Activated CD4-positive, alpha-beta T cell treated with anti-CD3 and anti-CD28 coated beads for 1 hour (primary cell): ENCODE measurements at places on chromosomes 11 and 22.
A peak's percentile ranks its signal among the peaks of the same experiment; 100 is the strongest.

- no peak for DNase-seq
Measured at GRCh38 chr22:44895296-44896055, 114.3 kb downstream of the PHF21B start.

- no peak for DNase-seq
Measured at GRCh38 chr11:123325533-123325932, 104.5 kb upstream of the GRAMD1B start.

DNA sequence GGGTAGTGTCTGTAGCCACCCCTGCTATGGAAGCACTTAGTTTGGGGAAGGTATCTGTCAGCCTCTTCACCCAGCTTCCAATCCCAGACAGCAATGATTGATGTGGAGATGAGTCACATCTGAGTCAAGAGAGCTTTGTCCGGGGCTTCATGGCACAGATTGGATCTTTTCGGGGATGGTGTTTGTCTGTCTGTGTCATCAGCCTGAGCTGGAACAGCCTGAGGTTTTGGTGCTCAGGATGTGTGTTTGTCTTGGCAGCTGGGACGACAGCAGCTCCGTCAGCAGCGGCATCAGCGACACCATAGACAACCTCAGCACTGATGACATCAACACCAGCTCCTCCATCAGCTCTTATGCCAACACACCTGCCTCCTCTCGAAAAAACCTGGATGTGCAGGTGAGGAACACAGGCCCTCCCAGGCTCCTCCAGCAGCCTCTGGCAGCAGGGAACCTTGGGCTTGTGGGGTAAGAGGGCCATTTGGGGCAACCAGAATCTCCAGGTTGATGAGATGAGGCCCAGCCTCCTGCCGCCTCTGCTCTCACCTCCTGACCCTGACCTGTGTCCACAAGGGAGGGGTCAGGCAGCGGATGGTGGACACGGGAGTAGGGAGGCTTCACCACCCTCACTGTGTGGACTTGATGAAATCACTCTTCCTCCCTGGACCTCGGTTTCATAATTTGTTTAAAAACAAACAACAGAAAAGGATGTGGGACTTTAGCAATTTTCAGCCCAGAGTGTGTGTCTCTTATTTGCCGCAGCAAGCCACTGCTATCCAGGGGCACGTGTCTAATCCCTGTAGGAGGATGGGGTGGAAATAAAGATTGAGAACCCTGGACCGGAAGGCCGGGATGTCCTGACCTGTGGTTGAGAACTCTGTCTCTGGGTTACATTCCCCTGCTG, 124.3 kb downstream of the DBX1 start:
- no peak for DNase-seq

DNA sequence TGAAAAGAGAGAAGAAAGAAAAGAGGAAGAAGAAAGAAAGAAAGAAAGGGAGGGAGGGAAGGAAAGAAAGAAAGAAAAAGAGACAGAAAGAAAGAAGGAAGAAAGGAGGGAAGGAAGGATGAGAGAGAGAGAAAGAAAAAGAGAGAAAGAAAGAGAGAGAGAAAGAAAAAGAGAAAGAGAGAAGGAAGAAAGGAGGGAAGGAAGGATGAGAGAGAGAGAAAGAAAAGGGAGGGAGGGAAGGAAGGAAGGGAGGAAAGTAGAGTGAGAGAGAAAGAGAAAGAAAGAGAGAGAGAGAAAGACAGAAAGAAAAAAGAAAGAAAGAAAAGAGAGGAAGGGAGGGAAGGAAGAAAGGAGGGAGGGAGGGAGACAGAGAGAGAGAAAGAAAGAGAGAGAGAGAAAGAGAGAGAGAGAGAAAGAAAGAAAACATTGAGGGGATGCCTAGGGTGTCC, 11.5 kb upstream of the RAC2 start:
- DNase-seq: no peak

DNA sequence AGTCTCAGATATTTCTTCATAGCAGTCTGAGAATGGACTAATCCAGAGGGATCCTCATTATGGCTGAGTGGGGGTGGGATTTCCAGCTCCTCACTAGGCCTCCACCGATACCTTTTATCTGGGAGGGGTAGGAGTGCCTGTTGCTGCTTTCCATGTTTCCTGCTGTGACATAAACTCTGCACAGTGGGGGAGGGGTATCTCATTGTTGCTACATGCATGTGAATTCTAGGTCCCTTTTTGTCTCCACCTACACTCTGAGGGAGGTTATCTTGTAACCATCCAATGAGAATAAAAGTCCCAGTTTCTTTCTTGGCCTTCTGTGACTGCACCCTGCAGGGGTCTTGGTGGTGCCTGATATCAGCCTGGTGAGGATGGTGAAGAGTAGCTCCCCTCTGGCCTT, 60.5 kb downstream of the ADAMTS15 start:
- DNase-seq: no peak

GRCh38 chr11:87778357-87778756, 396.9 kb downstream of the RAB38 start:
- DNase-seq: no peak

DNA sequence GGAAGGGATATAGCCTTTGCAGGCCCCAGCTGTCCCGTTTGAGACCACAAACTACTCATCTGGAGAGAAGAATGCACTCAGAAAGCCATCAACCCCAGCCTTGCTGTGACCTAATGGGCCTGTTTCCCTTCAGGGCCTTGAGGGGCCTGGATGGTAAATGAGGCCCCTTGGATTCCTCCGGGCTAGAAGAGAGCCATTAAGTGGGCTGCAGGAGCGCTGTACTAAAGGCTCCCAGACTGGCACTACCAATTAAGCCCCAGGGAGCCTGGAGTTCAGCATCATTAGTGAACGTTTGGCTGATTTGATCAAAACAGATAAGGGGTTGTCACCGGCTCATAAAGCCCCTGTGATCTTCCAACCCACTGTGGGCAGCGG, 23.0 kb downstream of the CD5 start:
- DNase-seq: no peak

- no peak for DNase-seq
Measured at GRCh38 chr11:4610258-4610935, 2.4 kb upstream of the TRIM68 start.

GRCh38 chr11:90178751-90179150, 44.1 kb downstream of the CHORDC1 start:
- DNase-seq: no peak

DNA sequence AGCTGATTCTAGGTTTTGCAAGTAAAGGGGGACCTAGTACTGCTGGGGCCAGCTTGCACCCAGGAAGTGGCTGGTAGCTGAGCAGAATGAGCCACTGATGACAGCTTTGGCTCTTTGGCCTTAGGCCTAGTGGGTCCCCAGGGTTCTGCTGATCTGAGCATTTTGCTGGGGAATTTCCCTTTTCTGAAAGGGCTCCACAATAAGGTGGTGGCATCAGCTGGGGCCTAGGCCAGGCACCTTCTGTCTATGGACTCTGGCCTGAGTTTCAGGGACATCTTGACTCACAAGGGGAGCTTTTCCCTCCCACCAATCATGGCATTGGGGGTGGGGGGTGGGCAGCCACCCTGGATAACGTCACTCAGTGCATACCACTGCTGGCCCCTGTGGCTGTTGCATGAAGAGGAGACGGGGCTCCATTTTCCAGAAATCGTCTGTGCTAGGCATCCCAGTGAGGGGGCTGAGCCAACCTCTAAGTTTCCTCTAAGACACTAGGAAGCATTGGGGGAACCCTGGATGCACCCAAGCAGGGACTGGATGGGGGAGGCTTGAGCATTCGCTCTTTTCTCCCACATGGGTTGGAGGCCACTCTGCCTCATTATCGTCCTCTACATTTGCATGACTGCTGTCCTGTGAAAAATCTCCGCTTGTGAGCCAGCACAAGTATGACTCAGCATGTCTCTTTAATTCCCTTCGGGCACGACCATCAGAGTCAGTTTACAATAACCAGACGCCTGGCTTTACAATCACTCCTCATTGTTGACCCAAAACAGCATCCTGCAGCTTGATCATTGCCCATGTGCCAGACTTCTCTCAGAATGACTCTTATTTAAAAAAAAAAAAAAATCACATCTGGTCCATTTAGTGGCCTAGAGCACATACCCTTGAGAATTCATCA, 145.0 kb upstream of the THY1 start:
- DNase-seq: no peak

GRCh38 chr22:28112190-28112544, 193.1 kb upstream of the PITPNB start:
- DNase-seq: no peak

GRCh38 chr11:131739243-131739882, 368.9 kb downstream of the NTM start:
- no peak for DNase-seq

DNA sequence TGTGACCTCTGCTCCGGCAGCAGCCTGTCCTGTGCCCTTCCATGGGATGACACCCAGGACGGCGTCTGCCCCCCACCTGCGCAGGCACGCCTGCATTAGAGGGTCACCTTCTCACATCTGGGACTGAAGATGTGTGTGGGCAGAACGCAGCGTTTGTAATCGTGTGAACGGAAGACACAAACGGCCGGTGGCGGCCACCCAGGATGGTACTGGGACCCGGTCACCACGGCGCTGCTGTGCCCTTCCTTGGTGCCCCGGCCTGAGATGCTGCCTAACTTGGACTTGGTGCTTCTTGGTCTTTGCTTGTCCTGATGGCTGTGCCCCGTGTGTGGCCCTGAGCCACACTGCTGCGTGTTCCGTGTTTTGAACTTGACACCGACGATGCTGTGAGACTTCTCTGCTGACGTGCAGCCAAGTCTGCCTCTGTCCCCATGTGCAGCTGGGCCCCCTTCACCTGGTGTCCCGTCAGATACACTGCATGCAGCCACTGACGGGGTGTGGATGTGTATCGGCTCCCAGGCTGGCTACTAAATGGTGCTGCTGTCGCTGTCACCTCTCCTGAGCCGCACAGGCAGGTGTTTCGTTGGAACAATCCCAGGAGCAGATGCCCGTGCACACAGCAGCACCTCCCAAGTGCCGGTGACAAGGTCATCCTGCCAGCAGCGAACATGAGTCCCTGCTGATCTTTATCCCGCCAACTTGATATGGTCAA, 21.4 kb downstream of the YPEL1 start:
- DNase-seq: no peak

DNA sequence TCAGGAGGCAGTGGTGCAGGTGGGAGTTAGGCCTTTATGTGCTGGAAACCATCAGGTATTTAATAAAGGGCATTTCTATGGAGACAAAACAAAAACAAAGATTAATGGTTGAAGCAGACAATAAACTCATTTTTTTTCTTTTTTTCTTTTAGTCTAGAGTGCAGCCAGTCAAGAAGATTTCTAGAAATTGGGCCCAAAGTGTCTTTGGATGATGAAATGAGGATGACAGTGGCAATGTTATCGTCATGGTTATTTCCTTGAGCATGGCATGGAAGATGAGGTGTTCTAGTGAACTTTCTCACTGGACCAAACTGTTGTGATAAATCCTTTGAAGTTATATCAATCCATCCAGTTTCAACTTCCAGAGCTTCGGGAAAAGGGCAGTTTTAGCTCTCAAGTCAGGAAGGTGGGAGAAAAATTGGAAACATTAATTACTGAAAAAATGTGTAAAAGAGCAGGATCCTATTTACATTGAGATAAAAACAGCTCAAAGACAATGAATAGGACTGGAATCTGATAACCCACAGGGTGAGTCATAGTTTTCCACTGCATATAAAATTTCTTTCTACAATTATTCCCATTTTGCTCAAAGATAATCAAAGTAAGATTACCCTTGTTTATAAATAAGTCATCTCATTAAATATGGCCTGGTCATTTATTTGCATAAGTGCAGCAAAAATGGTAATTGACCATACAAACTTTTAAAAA, 33.0 kb downstream of the PRR5L start:
- DNase-seq: no peak

- DNase-seq: no peak
Measured at GRCh38 chr22:30273711-30274436, 7.2 kb upstream of the OSM start.

GRCh38 chr22:49783926-49784629, 43.6 kb downstream of the BRD1 start:
- DNase-seq: no peak

DNA sequence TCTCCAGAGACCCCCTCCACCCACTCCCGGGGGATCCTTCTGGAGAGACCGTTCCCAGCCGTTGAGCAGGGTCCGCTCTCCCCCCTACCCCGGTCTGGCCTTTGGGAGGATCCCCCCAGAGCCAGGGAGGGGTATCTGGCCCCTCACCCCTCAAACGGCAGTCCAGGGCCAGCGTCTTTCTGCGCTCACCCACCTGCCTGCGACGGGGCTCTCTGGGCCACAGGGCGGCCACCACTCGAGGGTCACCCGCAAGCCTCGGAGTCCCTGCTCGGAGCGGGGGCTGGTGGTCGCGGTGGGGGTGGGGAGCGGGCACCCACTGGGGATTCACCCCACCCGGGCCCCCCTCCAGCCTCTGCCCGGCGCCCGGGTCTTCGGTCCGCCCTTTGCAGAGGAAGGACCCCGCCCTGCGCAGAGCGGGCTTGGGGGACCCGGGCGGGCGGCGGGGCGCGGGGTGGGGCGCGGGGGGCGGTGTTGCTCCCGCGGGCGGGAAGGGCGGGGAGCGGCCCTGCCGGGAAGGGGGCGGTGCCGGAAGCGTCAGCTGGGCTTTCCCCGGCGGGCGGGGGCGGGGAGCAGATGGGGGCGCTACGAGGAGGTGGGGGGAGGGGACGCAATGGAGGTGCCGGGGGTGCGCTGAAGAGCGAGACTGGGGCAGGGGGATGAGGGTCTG, 16.6 kb downstream of the CRELD2 start:
- peak; percentile 85 for DNase-seq

DNA sequence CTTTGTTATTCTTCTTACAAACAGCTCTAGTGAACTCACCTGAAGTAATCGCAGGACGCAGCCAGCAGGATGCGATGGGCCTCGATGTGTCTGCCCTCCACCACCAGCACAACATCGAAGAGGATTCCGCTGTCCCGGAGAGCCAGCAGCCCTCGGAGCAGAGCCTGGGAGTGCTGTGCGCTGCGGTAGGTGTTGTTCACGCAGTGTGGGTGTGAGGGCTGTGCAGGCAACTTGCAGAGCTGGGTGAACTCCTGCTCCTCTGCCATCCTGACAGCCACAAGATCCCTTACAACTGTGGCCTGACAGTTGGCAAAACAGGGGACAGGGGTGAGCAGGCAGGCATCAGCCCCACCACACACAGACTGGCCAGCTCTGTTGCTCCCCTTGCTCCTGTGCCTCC, 6.6 kb downstream of the KLHL22 start:
- DNase-seq: no peak

DNA sequence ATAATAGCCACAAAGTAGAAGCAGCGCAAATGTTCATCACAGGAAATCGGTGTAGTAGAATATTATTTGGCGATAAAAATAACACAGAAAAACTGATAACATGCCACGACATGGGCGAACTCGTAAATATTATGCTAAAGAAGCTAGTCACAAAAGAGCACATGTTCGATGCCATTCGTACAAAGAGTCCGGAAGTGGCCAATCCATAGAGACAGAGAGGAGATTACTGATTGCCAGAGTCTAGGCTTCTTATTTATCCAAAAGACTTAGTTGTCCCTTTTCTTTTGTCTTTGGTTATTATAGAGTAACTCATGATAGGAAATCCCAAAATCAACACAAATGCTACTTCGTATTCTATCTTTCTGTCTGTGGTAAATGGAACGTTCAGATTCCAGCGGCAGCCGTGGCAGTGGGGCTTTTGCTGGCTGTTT, 56.5 kb downstream of the MED15 start:
- no peak for DNase-seq
